ENCODE measurements at places on chromosomes 16 and 17.

GRCh38 chr16:87384162-87384874, 742 bp upstream of the FBXO31 start:
- DNase-seq: peak; percentile 74

DNA sequence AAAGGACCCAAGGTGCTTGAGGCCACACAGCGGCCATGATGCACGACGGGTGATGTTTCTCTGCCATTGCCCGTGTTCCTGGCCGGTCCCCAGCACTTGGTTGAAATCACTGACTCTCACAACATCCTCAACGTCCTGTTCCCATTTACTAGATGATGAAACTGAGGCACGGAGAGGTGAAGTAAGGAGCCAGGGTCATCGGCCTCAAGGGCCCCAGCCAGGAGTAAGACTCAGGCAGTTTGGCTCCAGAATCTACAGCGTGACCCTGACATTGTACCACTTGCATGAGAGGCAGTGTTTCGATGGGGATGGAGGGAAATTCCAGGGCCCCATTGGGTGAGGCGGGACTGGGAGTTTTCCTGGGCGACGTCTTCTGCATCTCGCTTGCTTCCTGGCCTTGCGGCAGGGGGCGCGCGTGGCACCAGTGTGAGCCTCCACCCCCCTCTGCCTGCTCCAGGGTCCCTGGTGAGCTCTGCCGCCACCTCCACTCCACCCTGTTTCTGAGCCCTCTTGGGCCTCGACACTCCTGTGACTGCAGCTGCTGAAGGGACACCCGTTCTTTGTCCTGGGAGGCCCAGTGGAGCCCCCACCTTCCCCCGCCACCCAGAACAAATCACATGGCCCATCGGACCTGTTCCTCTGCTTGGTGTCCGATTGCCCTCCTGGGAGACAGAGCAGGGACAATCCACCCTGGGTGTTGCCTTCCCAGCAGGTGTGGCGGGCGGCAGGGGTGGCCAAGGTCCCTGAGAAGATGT, 133.0 kb upstream of the GSE1 start:
- DNase-seq: peak; percentile 36

- DNase-seq: no peak
Observed at GRCh38 chr16:29898135-29898803, 1.1 kb downstream of the SEZ6L2 start.

- no peak for DNase-seq
Observed at GRCh38 chr16:74465851-74466685, 44.8 kb upstream of the CLEC18B start.

- no peak for DNase-seq
Observed at GRCh38 chr16:27237219-27238015, 31.2 kb downstream of the NSMCE1 start.

DNA sequence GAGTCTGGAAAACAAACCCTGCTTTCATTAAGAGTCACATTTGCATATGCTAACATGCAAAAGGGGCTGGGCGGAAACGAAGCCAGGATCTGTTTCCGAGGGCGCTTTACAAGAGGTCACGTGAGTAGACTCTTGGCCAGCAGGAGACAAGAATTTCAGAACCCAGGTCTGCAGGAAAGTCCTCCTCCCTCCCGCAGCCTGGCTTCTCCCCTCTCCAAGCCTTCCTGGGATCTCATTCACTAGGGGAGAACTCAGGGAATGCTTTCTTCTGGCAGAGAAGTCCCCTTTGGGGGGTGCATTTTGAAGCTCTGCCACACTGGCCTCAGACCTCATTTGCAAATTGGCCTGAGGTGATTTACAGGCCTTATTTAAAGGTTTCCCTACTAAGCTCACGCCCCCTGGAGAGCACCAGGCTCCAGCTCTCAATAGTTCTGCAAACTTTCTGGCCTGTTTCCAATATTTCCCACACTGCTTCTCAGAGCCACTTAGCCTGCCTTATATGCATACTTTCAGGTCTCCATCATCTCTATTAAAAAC, 57.2 kb upstream of the CACNG5 start:
- DNase-seq: peak; percentile 51

DNA sequence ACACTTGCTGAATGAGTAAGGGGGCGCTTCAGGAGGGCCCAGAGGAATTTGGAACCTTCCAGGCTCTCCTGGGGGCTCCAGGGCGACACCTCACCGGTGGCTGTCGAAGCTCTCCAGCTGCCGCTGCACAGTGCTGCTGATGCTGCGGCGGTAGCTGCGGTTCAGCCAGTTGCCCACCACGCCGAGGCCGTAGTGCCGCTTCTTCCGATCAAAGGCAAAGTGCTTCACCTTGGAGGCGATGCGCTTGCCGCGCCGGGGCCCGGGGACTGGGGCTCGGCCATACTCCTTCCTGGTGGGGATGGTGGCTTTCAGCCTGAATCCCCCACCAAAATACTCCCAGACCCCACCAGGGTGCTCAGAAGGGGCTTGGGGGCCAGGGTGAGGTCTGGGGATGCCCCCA, 9.3 kb downstream of the AANAT start:
- no peak for DNase-seq

- DNase-seq: no peak
Observed at GRCh38 chr16:88783391-88784073, 1.5 kb downstream of the PIEZO1 start.

GRCh38 chr17:66491213-66491612, 188.8 kb downstream of the PRKCA start:
- no peak for DNase-seq

GRCh38 chr17:34386697-34387550, 23.9 kb upstream of the CCL1 start:
- DNase-seq: no peak

GRCh38 chr17:74386386-74386785, 19.1 kb downstream of the GPR142 start:
- DNase-seq: no peak

- DNase-seq: no peak
Observed at GRCh38 chr17:72609501-72609900, 483.0 kb downstream of the SLC39A11 start.

DNA sequence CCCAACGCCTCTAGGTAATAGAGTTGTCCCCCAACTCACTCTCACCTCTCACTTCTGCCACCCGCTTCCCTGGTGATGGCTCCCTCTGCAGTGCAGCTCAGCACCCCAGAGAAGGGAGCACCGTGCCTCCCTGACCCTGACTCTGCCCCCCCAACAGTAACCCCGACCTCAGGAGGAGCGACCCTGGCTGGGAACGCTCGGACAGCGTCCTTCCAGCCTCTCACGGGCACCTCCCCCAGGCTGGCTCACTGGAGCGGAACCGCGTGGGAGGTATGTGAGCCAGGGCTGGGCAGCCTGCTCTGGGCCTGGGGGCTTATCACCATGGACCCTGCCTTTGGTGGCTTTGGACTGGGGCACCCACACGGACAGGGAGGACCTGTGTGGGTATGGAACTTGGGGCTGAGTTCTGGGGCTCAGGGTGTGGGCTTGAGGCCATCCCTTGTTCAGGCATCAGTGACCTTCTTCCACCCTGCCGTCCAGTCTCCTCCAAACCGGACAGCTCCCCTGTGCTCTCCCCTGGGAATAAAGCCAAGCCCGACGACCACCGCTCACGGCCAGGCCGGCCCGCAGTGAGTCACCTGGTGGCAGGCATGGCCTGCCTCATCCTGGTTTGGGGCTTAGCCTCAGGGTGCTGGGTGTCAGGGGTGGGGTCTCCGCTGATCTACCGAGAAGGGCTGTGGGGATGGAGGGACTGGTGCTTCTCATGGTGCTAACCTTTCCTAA, 6.7 kb upstream of the C17orf107 start:
- DNase-seq: no peak

DNA sequence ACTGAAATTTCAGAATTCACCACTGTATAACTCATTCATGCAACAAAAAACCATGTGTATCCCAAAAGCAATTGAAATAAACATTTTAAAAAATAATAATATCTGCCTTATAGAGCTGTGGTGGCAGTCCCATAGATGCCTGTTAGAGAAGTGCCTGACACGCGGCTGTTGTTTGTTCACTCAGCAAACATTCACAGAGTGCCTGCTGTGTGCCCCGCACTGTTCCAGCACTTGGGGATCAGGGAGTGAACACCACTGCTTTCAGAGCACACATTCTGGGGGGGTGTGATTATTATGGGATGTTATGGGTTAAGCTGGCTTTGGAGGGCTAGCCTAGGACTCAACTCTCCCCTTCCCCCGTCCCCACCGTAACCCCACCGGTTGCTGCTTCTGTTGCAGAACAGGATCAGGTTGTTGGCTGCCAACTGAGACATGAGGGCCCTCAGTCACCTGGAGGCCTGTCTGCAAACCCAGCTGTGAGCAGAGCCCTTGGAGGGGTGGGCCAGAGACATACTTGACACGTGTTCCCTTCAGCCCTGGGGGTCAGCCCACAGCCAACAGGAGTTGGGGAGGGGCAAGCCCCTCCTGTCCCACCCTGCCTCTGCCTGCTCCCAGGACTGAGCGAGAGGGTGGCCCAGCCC, 103.3 kb upstream of the CIBAR2 start:
- peak; percentile 19 for DNase-seq

- no peak for DNase-seq
Observed at GRCh38 chr17:41343029-41343428, 7.6 kb downstream of the KRT33A start.

DNA sequence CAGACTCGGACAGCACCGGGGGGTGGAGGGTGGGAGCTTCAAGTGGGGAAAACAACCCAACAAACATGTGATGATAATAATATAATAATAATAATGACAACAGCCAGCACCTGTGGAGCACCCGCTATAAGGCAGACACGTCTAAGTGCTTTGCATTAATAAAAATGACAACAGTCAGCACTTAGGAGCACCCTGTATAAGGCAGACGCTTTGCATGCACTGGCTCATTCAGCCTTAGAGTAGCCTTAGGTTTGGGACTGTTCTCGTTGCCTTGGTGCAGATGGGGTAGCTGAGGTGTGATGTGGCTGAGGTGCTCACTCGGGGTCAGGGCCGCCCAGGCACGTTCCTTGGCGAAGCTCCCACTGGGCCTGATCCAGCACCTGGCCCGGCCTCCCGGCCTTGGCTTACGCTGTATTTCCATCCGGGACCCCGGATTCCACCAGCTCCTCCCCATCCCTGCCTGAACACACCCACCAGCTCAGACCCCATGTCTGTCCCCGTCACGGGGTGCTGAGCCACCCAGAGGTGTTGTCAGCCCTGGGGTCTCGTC, 144.0 kb upstream of the CIBAR2 start:
- DNase-seq: no peak

DNA sequence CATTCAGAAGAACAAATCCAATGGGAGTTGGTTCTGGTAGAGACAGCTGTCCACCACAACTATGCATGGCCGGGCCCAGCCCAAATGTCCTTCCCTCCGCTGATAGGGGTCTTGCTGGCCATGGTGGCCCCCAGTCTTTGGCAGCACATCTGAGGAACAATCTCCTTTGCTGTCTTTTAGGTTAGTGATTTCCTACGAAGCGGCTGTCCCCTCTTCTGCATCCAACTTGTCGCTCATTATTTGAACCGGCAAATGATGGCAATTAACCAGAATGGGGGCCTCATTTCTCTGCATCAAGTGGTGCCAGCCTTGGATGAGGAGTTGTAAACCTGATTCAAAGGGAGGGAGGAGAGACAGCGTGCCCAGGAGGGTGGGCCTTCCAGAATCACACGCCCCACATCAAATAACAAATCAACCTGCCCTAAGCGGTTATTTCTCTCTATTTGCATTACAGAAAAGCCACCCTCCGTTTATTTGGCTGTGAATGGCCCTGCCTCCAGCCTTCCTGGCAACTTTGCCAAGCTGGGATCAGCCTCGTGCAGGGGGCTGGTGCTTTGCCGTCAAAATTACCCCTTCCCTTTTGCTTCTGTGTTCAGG, 156.5 kb downstream of the RGS9 start:
- DNase-seq: peak; percentile 42

- DNase-seq: no peak
Observed at GRCh38 chr17:11458279-11458678, 140.0 kb upstream of the DNAH9 start.

GRCh38 chr16:8107296-8107695, 483.0 kb downstream of the TMEM114 start:
- no peak for DNase-seq

- peak; percentile 45 for DNase-seq
Observed at GRCh38 chr17:80475910-80476876, at the start of gene NPTX1. TSS of gene NPTX1 (minus strand) at chr17:80476607. CDS start at chr17:80476446, 161 bp downstream.

- no peak for DNase-seq
Observed at GRCh38 chr17:4162321-4162720, 19.3 kb downstream of the CYB5D2 start.

DNA sequence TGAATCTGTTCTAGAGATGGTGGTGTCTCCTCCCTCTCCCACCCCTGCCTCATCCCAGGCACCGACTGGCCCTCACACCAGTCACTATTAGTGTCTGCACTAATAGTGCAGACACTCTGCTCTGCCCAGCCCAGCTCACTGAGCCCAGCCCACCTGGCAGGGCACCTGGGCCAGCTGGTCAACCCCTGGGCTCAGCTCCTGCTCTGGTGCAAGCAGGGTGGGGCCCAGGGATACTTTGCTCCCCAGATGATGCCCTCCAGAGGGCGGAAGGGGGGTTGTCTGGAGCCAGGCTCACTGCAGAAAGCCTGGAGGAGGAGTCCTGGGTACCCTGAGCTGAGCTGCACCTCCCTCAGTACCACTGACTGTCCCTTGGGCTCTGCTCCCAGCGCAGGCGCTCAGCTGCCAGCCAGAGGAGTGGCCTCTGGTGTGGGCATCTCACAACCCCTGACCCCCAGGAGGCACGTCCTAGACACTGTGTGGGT, 14.5 kb downstream of the RAB11FIP4 start:
- no peak for DNase-seq

DNA sequence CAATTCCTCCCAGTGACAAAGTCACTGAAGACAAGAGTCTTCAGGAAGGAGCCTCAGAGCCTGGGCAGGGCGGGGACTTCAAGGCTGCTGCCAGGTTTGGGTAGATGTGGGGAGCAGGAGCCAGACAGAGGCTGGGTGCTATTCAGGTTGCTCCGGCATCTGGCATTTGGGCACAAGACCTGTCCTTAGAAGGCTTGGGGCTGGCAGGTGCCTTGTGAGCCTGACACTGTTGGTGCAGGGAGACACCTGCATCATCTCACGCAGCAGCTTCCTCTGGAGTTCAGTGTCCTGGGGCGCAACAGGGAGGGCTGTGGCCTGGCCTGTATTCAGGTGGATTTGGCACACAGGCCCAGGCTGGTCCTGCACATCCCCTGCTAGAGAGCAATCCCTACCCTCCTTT, 65.0 kb downstream of the MPRIP start:
- no peak for DNase-seq

DNA sequence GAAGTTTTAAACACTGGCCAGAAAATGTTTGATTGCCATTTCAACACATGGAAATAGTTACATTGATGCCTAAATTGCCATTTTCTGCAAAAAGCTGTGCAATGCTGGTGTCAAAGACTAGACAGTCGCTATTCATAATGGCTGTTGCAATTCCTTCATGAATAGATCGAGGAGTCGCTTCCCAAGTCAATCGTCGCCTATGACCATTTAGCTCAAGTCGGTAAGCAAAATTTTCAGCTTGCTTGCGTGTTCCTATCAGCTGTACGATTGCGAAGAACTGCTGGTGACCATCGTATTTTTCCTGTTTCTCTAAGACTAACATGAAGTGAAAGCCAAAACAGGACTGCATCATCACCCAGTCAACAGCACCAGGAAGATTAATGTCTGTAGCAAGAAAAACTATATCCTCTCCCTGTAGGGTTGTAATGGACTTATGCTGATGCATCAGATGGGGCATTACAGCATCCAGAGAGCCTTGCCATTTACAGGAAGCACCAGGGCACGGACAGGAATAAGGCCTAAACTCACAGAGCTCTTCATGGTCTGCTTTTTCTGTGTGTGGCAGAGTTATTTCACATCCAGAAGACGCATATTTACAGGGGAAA, 23.6 kb downstream of the SIAH1 start:
- no peak for DNase-seq
